ENCODE measurements at places on chromosomes 3 and 15. TPM values are rescaled to one million over a fixed set of nuclear protein-coding genes. Genes with fewer than 3 reads are reported as not detected.
A peak's percentile ranks its signal among the peaks of the same experiment; 100 is the strongest.

DNA sequence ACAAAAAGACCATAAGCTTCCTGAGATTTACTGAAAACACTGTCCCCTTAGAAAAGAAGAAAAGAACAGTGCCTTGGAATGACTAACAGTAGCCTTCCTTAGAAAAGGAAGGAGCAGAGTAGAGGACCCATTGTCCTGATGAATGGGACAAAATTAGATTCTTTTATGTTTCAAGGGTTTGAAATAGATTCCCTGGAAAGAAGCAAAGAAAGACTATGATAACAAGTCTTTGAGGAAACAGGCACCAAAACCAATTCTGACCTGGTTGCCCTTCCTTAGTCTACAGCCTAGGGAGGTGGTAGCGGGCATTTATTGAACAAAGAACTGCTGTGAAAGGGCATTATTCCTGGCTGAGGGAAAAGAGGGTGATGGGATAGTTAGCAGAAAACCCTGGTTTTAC is 1024.8 kb downstream of the TBL1XR1 start:
- DNase-seq: no peak

DNA sequence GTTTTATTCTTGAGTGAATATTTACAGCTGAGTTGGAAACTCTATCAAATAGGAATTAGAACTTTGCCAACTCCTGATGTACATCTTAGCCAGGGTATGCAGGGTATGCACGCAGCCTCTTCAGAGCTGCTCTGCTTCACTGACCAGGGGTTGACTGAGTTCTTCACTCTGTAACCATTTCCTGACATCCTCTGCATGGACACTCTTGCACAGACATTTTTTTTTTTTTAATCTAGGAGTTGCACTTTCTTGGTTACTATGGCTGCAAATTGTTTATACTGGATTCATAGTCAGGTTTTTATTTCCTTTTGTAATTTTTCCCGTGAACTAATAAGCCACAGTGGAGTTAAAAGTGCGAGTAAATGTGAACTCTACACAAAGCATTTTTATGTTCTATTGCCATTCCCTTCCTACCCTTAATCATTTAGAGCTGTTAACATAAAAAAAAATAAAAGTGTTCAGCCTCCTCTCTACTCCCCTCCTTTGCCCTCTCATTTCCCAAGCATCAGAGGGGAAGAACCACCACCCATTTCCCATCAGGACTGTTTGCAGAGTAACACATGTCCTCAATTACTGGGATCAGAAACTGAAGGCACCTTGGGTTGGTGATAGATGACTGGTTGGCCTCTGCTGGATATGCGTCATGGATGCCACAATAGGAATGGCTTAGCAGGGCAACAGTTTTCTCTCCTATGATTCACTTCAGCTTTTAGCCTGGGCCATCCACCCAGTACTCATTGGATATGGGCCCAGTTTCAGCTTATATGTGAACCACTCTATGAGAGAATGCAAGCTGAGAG is 54.0 kb downstream of the DUT start:
- DNase-seq: peak; percentile 92

- no peak for DNase-seq
Measured at GRCh38 chr3:49006408-49007067, 653 bp upstream of the WDR6 start.

The MITF gene
- total RNA-seq: 11.4 TPM

Measured in Daoy (cell line).